NT2/D1 (cell line): ENCODE measurements at places on chromosomes 6 and 20.

- no peak for DNase-seq
These were observed 132.2 kb downstream of the GPX5 start for GRCh38 chr6:28657769-28658465.

- no peak for DNase-seq
These were observed 3.2 kb downstream of the GRIK2 start for GRCh38 chr6:101396548-101397173.

DNA sequence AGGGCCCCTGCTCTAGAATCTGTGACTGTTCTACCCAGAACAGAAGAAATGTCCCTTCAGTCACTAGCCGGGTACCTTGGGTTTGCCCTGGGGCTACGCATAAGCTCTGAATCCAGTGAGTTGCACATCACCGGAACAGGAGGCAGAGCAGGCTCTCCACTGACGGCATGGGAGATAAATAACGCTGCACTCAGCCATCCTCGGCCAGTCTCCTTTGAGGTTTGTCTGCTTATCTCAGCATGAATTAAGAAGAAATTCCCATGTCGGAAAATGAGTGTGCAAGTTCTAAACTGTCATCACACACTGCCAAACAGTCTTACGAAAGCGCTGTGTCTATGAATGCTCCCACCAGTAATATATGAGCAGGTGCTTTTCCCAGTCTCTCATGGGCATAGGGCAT lies 90.8 kb downstream of the FAM50B start:
- DNase-seq: no peak

GRCh38 chr6:87364602-87365252 lies 20.1 kb downstream of the C6orf163 start:
- no peak for DNase-seq

- DNase-seq: peak; percentile 16
These were observed 86.2 kb downstream of the LAMP5 start for GRCh38 chr20:9600562-9600961.

DNA sequence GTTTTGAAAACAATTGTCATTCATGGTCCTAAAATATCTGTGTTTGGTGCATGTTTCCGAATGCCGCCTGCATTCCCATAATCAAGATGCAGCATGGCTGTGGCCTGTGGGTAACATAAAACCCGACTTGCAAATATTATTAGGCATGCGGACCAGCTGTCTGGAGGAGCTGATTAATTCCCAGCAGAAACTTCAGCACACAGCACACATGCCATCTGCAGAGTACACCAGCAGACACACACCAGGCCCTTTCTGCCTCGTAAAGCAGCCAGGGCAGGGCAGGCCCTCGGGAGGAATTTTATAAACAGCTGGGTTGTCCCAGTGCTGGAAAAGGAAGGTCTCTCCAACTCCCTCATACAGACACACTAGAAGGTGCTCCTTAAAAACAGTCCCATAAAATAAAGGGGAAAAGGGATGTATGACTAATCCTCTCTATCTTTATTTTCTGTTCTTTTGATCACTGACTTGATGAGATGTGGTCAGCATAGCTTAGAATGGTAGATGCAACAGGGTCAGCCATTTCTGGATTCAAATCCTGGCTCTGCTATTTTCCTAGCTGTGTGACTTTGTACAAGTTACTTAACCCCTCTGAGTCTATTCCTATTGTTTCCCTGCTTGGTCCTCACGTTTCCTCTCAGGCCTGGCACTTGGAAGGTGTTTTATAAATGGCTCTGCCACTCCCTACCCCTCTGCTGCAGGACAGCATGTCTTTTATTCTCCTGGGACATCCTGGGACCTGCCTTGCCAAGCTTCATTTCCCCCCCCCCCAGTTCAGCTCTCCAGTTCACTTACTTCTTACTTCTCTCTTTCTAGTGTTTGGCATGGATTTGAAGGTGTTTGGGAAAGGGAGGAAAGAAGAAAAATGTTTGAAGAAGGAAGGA lies 85.9 kb upstream of the TRAF3IP2 start:
- DNase-seq: no peak

DNA sequence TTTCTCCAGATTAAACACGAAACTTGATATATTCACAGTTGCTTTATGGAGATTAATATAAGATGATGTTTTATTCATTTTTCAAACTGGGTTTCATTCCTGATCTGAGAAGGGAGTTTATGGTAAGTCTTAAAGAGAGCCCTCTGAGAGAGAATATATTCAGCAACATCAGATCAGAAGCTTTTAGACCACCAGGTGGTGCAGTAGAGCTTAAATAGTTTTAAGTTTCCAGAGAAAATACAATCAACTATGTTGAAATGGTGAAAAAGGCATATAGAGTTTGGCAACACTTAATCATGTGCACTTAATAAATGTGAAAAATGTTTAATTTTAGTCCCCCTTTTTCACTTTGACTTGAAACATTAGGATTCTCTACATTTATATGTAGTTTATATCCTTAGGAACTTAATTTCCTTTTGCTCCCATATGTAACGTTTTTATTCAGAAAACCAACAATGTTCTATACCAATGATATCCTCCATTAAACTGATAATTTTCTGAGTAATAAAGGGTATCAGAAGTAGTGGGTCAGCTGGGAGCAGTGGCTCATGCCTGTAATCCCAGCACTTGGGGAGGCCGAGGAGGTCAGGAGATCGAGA lies 86.4 kb upstream of the CLDN20 start:
- peak; percentile 51 for DNase-seq

- no peak for DNase-seq
These were observed 91.5 kb upstream of the BEND6 start for GRCh38 chr6:56863366-56863765.

- DNase-seq: no peak
These were observed 5.5 kb downstream of the SFT2D1 start for GRCh38 chr6:166336847-166337246.

DNA sequence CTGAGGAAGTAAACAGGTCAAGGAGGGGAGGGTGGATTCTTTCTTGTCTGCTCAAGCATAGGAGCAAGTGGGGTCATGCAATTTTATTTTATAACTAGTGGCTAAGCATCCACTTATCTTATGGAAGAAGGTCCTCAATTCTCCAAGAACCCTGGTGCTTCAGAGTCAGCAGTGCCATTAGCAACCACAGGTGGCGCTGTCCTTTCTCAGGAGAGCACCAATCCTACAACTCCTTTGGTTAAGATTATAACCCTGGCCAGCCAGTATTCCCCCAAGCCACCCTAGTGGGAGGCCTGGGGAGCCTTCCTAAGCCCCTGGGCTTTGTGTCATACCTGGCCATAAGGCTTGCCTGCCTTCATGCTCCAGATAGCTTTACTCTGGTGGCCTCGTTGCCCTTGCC lies 60.7 kb downstream of the PCSK2 start:
- no peak for DNase-seq

DNA sequence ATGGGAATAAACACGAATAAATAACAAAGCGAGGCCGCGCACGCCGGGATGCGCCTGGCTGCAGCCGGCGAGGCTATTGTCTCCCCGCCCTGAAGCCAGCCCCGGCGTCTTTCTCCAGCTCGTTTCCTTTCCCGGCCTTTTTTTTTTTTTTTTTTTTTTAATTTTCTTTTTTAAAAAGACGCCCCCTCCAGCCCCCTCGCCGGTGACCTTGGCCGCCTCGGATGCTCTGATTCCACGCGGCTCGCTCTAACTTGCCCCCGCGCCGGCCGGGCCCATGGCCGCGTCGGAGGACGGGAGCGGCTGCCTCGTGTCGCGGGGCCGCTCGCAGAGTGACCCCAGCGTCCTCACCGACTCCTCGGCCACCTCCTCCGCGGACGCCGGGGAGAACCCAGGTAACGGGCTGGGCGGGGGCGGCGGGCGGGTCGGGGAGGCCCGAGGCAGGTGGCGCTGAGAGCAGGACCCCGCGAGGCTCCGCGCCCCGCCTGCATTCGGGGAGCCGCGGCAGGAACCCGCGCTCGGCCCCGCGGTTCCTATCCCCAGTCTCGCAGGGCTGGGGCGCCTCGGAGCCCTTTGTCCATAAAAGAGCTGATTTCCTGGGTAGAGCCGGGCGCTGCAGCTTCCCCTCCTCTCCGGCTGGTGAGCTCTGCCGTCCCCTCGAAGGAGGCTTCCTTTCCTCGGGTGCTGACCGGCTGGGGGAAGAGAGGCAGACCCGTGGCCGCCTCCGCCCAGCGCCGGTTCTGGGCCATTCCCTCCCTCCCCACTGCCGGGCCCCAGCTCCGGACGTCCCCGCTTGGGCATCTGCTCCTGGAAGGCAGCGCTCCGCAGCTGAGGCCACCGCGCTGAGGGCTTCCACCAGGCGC lies 631 bp downstream of the PHACTR3 start:
- DNase-seq: no peak

DNA sequence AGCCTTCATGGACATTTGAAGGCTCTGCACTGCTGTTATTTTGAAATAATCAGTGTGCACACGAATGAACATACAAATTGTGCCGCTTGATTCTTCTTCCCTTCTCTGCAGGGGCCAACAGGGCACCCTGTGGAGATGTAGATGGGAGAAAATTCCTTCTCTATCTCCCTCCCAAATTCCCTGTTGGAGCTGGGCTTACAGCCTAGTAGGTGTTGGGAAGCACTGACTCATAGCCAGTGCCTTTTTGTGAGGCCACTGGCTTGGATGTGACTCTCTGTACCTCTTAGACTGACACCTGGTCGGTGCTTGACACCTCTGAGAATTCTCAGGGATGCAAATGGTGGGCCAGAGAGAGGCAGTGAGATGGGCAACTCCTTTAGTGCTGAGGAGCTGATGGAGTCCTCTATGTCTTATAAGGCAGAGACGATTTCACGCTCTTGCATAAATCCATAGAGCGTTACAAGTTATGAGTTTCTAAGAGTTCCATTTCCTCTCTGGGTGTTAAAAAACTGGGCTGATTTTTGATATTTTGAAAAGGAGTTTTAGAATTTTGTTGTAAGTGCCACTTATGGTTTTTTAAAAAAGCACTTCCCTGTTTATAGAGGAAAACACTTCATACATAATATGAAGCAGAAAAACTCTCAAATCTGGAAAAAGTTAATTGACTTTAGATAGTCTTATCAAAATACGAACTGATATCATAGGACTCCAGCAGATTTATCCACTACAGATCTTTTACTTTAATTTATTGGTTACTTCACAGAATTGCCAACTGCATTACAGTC lies 89.8 kb upstream of the MAP3K7 start:
- DNase-seq: peak; percentile 58

GRCh38 chr6:40474937-40475336 lies 112.2 kb downstream of the LRFN2 start:
- no peak for DNase-seq

GRCh38 chr6:79421001-79421411 lies 116.2 kb downstream of the LCA5 start:
- DNase-seq: no peak

- DNase-seq: no peak
These were observed 11.8 kb downstream of the RPS6KA2 start for GRCh38 chr6:166615059-166615770.

DNA sequence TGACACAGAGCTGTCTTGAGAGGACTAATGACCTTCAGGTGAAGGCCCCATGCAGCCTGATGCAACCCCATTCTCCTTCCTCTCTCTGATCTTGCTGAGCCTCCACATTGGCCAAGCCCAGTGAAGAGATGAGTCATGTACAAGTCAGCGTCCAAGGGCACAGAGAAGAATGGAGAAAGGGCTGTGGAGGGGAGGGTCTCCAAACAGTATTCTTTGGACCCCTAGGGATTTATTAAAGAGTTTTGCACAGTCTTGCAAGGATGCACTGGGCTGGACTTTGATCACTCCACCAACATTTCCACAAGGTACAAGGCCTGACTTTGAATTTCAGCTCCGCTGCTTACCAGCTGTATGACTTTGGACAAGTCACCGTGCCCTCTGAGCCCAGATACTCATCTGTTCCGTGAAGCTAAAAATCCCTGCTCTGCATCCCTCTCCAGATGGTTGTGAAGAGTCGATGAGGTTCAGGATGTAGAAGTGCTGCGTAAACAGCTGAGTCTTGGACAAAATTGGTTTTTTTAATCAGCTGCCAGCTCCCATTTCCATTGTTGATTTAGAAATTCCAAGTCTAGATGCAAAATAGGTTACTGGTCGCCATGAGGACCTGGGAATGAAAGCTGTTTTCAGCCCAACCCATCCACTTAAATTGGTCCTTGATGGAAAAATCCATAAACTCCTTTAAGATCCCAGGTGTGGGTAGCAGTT lies 14.1 kb upstream of the KCNG1 start:
- no peak for DNase-seq

GRCh38 chr20:58033026-58033536 lies 195.4 kb downstream of the ANKRD60 start:
- DNase-seq: no peak

GRCh38 chr6:39882531-39882899 lies 51.7 kb downstream of the MOCS1 start:
- no peak for DNase-seq

DNA sequence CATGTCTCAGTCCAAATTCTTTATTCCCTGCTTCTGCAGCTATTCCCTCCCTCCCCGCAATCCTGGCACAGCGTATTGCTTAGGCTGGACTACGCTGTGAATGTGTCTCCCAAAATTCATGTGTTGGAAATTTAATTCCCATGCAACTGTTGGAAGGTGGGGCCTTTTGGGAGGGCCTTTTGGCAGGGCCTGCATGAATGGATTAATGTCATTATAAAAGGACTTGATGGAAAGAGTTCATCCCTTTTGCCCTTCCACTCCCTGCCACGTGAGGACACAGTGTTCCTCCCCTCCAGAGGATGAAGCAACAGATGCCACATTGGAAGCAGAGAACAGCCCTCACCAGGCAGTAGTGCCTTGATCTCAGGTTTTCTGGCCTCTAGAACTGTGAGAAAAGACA lies 20.4 kb upstream of the NOTCH4 start:
- DNase-seq: no peak

GRCh38 chr6:34969662-34970265 lies 80.7 kb downstream of the ANKS1A start:
- DNase-seq: no peak

DNA sequence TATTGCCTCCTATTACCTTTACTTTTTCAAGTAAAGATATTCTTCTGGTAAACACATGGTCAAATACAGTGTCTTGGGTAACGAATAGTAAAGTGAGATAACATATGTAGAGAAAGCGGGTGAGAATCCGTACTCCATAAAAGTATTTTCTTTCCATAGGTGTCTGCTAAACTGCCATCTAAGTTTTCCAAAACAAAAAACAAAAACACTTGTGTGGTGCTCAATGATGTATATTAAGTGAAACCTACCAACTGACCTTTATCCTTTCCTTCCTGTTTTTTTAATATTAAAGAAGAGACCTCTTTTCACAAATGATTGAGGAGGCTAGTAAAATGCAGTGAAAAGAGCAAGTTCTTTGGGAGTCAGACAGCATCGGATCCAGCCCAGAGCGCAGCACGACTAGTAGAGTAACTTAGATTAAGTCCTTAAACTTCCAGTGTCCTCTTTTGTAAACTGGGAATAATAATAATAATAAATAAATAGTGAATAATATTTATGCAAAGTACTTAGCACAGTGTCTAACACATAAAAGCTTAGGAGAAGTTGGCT lies 437 bp upstream of the CDKAL1 start:
- DNase-seq: no peak

- no peak for DNase-seq
These were observed 38.6 kb downstream of the ZHX3 start for GRCh38 chr20:41278936-41279335.

- no peak for DNase-seq
These were observed 456.8 kb upstream of the CHD6 start for GRCh38 chr20:42074944-42075343.

- DNase-seq: peak; percentile 77
These were observed 373.5 kb upstream of the BTBD3 start for GRCh38 chr20:11544029-11544678.

- no peak for DNase-seq
These were observed 25.0 kb downstream of the ULBP1 start for GRCh38 chr6:149988550-149989346.

GRCh38 chr20:24810676-24811407 lies 138.2 kb upstream of the CST7 start:
- no peak for DNase-seq
